PC-9 (cell line): ENCODE measurements at places on chromosomes 13 and 19. TPM values are rescaled to one million over a fixed set of nuclear protein-coding genes. Genes with fewer than 3 reads are reported as not detected.

Gene ANGPTL8
- not detected in 2 replicates for total RNA-seq

Gene IL4I1
- 0.85 TPM in 1 of 2 replicates, not detected in the other for total RNA-seq

Gene ZNF653
- 13.4 and 13.8 TPM in 2 replicates for total RNA-seq

Gene FPR2
- total RNA-seq = not detected in 2 replicates

Gene TRAPPC5
- 81.2 and 103 TPM in 2 replicates for total RNA-seq

Gene CDADC1
- 12.4 and 12.9 TPM in 2 replicates for total RNA-seq

Gene FAM83E
- 12.3 and 17.4 TPM in 2 replicates for total RNA-seq

DNA sequence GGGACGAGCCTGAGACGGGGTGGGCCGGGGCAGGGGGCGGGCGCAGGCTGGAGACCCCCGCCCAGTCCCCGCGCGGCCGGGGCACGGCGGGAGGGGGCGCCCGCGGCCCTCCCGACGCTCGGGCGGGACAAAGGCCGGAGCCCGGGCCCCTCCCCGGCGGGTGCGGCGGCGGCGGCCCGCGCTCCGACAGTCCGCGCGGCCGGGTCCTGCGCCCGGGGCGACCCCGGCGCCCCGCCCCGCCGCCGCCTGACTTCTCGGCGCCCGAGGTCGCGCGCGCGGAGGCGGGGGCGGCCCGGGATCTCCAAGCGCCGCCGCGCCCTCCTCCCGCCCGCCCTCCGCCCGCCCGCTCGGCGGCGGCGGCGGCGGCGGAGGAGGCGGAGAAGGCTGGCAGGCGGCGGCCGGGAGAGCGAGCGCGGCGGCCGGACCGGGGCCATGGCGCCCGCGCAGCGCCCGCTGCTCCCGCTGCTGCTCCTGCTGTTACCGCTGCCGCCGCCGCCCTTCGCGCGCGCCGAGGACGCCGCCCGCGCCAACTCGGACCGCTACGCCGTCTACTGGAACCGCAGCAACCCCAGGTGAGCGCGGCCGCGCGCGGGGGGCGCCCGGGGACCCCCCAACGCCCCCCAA, at the start of gene EFNA2:
EFNA2 (plus strand) TSS at position 137 of the 624 bp plus-strand sequence; CDS start at position 433, 296 bp downstream.
- DNase-seq = no peak

DNA sequence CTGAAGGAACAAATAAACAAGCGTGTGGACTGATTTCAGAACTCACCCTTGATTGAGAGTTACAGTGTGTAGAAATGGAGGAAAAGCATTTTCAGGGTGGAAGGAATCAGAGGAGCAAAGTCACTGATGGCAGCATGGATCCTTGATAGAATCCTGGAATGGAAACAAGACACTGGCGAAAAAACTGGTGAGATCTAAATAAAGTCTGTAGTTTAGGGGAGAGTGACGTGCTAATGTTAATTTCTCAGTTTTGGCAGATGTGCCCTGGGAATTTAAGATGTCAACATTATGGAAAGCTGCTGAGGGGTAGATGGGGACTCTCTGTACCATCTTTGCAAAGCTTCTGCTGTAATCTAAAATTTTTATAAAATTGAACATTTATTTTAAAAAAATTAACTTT, 378.0 kb downstream of the UQCRFS1 start:
- DNase-seq = no peak

- no peak for DNase-seq
Observed at GRCh38 chr13:99464441-99464949, 36.8 kb upstream of the TM9SF2 start.

GRCh38 chr13:21938636-21939035, 267.8 kb downstream of the FGF9 start:
- DNase-seq = no peak

DNA sequence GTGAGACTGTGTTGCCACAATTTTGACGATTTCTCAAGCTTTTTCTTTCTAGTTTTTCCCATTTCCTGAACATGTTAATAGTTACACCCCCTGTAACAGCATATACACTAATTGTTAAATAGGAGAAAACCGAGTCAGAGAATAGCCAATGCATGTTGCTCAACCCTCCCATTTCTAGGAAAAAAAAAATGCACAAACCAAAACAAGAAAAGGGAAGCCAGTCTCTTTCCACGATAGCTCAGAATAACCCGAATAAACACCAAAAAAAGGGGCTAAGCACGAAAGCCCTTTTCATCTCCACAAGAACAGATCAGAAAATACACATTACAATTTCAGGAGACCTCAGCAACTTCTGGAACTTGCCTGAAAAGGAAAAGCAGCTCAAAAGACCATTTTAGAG, 16.3 kb downstream of the LATS2 start:
- no peak for DNase-seq

DNA sequence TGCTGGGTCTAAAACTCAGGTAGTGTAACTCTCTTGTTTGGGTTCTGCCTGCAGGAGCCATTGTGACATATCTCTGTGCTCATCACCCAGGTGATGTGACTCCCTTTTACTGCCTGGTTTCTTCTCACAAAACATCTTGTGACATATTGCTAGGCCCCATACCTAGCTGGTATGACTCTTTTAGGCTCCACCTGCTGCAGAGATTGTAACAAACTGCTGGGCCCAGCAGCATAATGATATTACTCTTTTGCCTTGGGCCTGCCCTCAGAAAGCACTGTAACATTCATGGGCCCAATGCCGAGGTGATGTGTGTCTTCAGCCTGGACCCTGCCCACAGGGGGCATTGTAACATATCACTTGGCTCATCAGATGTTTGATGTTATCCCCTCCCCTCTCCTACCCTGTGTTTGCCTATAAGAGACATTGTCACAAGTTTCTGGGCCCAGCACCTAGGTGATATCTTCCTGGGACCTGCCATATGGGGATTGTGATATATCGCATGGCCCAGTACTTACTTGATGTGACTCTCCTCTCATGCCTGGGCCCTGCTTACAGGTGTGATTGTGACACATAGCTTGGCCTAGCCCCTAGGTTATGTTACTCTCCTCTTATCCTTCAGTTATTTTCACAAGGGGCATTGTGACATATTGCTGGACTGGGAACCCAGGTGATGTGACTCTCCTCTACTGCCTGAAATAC, 18.0 kb upstream of the ZNF681 start:
- no peak for DNase-seq

GRCh38 chr19:7109678-7110289, 40.3 kb downstream of the ZNF557 start:
- DNase-seq = no peak

DNA sequence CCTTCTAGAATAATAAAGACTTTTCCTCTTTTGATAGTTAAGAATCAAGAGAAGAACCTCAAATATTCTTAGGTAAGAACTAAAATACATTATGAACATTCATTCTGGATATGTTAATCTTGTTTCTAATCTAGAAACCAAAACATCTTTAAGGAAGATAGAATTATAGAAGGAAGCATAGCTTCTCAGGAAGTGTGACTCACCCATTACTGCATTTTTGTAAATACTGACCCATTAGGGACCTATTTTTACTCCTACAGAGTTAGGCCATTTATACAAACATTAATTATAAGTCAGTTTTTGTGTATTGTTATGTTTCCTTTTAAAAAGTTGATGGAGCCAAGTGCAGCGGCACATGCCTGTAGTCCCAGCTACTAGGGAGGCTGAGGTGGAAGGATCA, 147.1 kb downstream of the NUFIP1 start:
- DNase-seq = no peak

GRCh38 chr13:101626925-101627555, 174.6 kb downstream of the ITGBL1 start:
- no peak for DNase-seq

DNA sequence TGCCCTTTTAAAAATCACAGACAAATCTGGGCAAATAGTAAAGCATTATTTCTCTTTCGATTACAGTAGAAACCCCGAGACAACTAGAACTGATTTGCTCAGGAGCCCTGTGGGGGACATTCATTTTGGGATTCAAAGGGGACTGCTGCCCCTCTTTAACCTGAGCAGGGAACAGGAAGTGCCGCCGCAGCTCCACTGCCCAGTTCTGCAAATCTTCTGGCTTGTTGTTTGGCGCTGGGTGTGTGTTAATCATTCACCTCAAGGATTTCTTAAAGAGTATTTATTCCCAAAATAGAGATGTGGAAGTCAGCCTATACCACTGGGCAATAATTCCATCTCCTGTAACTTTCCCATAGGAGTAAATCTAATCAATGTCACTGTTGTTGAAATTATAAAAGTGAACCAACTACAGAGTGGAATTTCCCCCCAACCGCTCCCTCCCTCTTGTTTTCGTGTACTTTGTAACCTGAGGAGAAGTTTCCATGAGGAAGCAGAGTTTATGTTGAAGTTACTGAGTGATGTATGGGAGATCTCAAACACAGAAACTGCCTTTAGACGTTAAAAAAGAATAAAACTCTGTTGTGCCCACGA, 515.8 kb downstream of the KLF12 start:
- DNase-seq = no peak

DNA sequence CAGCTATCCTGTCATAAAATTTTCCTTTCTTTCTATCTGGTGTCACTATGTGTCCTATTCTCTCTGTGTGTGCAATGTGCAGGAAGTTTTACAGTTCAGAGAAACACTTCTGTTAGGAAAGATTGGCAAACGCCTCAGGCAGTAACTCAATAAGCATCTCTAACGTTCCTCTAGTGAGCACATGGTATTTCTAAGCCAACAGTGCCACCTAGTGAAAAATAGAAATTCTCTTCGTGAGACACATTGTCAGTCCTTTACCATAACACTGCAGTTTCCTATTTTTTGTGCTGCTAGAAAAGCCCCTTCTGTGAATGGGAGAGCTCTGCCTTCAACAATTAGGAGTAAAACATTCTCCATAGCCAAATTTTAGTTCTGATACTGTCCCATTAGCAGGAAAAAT, 50.7 kb downstream of the ZNF723 start:
- no peak for DNase-seq

- no peak for DNase-seq
Observed at GRCh38 chr13:20993211-20993610, 68.2 kb downstream of the LATS2 start.

GRCh38 chr13:54424344-54424743, 1395.7 kb downstream of the OLFM4 start:
- DNase-seq = no peak

DNA sequence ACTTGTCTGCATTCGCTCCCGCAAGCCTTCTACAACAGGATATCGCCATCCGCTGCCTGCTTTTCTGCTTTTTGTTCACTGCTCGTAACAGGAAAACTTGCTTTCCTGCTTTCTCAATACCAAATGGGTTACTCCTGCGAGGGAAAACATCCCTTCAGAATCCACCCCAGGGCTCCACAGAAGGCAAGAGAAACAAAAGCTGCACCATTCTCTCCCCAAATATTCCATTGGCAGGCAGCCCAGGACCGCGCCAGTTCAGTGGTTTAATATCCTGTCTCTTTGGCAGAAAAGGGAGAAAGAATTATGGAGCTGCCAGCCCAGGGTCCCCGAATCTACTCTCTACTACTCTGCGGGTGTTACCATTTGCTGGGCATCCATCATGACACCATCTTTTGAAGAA, 84.7 kb upstream of the DOCK9 start:
- DNase-seq = no peak

GRCh38 chr19:34172661-34173192, 423 bp downstream of the LSM14A start:
- DNase-seq = no peak

- DNase-seq = no peak
Observed at GRCh38 chr13:35866801-35867200, 264.4 kb downstream of the DCLK1 start.

GRCh38 chr13:112779856-112780604, 90.2 kb downstream of the ATP11A start:
- DNase-seq = peak; percentile 47

GRCh38 chr13:25674371-25674770, 302.6 kb downstream of the ATP8A2 start:
- no peak for DNase-seq

GRCh38 chr19:40599902-40600569, 1.1 kb upstream of the LTBP4 start:
- DNase-seq = no peak

GRCh38 chr13:107867701-107868661, 347.4 kb downstream of the LIG4 start:
- DNase-seq = peak; percentile 29
